Heart right ventricle (tissue), 16 donors: ENCODE measurements at places on chromosomes 1 and 21. TPM values are rescaled to one million over a fixed set of nuclear protein-coding genes. Genes with fewer than 3 reads are reported as not detected.

DNA sequence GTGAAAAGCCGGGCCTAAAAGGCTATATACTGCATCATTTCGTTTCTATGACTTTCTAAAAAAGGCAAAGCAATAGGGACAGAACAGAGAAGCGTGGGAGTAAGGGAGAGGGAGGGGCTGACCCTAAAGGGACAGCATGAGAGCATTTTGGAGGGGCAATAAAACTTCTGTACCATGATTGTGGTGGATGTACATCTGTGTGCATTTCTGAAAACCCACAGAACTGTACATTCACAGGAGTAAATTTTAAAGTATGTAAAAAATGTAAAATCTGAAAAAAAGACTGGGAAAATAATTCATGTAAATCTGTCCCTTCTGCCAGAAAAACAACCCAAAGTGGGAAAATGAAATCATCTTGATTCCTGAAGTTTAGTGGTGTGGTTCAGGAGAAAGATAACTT lies 235.4 kb downstream of the CENPF start:
- no peak for DNase-seq

DNA sequence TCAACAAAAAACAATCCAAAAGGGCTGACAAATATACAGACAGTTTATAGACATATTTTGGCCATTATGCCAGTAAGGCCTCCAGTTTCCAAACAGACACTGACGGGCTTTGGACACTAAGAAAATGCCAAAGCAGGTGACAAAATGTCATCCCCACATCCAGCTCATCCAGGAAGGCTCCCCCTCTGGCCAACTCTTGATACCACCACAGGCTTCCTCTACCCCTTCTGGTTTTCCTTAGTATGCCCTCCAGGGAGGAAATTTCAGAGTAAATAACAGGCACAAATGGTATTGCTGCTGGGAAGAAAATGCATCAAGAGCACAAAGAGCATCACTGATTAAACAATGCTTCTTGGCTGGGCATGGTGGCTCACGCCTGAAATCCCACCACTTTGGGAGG lies 225.3 kb downstream of the VAV3 start:
- DNase-seq = no peak

DNA sequence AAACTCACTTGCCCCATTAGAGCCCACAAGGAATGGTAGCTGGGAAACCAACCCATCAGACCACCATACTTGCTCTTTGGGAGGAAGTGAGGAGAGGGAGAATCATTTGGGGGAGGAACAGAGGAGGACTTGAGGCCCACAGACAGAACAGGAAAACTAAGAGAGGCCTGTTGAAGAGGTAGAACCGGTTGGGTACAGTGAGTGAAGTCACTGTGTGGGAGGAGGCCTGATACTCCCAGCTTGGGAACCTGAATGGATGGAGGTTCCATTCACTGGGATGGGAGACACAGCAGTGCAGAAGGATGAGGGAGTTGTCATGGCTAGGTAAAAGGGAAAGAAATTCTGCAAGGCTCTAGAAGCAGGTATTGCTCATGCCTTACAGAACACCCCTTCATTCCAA lies 63.4 kb upstream of the PSEN2 start:
- DNase-seq = no peak

GRCh38 chr1:52672946-52673345 lies 25.2 kb downstream of the COA7 start:
- DNase-seq = no peak

DNA sequence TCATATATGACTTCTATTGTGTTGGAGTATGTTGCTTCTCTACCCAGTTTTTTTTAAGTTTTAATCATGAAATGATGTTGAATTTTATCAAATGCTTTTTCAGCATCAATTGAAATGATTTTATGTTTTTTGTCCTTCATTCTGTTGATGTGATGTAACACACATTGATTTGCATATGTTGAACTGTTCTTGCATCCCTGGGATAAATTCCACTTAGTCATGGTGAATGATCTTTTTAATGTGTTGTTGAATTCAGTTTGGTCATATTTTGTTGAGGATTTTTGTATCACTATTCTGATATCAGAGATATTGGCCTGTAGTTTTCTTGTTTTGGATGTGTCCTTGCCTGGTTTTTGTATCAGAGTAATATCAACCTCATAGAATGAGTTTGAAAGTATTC lies 46.6 kb upstream of the CD55 start:
- DNase-seq = no peak

DNA sequence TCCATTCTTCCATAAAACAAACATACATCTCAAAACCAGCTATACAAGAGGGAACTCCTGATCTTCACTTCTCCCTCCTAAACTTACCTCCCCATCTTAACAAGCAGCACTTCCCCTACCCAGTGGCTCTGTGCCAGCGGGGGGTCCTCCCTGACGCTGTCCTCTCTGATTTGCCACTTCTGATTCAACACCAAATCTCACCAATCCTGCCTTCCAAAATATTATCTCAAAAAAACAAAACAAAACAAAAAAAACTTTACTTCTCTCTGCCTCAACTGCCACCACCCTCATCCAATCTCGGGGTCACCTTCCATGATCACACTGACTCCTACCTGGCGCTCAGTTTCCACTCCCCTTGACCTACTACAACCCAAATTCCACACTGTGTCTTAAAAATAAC lies 72.8 kb downstream of the SLC45A1 start:
- DNase-seq = no peak

FAM110D gene
- 4.7 TPM for total RNA-seq
